D341Med (cell line): ENCODE measurements at places on chromosomes 11 and 22.

- no peak for DNase-seq
Observed at GRCh38 chr11:76337923-76338322, 43.0 kb downstream of the THAP12 start.

DNA sequence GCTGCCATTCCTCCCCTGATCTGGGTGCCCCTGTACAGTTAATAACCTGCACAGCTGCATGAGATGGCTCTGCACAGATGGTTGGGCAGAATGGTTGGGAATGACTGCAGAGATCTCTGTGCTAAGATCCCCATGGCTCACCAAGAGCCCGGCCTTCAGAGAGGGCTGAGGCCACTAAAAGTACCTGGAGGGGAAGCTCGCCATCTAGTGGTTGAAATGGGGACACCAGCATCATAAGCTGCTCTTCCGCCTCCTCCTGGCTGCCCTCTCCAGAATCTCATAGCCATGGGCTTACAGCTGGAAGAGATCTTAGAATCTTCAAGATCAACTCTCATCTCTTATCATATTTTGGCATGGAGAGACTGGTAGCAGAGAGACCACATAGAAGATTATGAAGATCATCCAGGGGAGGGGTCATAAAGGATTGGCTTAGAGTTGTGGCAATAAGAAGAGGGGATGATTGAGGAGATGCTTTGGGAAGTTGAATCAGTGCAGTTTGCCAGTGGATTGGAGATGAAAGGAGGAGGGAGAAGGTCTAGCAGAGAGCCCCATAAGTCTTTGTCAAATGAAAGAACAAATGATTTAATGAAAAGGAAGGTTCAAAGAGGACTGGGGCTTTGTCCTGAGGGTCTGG, 22.0 kb upstream of the TLCD5 start:
- DNase-seq = peak; percentile 85

- no peak for DNase-seq
Observed at GRCh38 chr11:70303070-70303469, 32.6 kb downstream of the PPFIA1 start.

DNA sequence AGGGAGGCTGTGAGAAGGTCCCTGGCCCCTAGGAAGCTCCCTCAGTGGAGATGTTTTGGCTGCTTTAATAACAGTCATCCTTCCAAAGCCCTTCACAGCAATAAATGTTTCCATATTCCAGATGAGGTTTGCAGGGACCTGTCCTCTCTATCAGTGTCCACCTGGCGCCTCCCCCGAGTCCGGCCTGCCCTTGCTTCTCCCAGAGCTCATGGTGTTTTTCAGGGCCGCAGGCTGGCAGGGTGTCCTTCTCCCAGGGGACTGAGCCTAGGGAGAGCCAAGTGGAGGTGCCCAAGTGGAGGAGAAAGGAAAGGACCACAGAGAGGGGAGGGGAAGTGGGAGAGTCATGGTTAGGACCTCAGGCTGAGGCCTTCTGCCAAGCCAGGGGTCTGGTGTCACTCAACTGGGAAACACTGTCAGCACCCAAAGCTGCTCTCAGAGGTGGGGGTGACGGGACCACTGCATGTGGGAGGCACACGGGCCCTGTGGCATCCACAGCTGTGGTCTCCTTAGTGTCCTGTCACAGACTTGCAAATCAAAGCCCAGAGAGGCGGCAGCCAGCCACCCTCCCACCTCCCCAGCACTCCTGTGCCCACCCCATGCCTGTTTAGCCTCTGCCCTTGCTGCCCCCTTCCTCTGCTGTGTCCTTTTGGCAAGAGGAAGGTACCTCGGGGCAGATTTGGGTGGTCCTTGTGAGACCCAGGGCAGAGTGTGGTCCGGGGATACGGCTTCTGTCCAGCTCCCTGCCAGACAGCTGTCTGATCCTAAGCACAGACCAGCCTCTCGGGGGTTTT, 6.4 kb downstream of the DERL3 start:
- DNase-seq = no peak

DNA sequence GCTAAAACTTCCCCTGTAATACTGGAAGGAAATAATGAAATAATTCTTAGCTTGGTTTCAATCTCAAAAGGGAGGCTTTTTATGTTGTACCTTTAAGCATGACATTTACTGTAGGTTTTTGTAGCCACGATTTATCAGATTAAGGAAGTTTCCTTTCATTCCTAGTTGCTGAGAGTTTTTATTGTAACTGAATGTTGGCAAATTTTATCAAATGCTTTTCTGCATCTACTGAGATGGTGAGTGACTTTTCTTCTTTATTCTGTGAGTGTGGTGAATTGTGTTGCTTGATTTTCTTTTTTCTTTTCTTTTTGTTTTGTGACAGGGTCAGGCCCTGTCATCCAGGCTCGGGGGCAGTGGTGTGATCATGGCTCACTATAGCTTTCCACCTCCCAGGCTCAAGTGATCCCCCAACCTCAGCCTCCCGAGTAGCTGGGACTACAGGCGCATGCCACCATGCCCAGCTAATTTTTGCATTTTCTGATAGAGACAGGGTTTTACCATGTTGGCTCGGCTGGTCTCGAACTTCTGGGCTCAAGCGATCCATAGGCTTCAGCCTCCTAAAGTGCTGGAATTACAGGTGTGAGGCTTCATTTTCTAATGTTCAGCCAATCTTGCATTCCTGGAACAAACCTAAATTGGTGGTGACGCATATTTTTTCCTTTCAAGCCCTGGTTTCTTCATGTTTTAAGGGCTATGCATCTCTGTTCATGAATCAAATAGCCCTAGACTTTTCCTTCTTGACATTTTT, 26.2 kb downstream of the SUSD2 start:
- DNase-seq = no peak

DNA sequence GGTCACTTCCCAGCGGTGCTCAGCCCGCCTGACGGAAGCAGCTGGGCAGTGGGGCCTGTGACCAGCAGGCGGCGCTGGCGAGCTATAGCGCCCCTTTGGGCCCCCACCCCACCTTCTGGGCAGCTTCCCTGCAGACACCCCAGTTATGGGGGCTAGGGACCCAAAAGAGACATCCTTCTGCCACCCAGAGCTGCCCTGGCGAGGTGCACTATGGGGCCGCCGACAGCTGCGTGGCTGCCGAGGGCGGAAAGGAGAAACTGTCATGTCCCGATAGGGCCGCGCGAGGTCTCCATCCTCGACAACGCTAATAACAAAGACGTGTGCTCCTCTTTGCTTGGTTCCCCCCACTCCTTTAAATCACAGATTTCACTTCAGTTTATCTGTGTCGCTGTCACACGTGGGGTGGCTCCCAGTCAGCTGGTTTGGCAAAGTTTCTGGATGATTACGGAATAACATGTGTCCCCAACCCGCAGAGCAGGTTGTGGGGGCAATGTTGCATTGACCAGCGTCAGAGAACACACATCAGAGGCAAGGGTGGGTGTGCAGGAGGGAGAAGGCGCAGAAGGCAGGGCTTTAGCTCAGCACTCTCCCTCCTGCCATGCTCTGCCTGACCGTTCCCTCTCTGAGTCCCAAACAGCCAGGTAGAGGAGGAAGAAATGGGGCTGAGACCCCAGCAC, 673 bp upstream of the MYO7A start:
- peak; percentile 87 for DNase-seq

DNA sequence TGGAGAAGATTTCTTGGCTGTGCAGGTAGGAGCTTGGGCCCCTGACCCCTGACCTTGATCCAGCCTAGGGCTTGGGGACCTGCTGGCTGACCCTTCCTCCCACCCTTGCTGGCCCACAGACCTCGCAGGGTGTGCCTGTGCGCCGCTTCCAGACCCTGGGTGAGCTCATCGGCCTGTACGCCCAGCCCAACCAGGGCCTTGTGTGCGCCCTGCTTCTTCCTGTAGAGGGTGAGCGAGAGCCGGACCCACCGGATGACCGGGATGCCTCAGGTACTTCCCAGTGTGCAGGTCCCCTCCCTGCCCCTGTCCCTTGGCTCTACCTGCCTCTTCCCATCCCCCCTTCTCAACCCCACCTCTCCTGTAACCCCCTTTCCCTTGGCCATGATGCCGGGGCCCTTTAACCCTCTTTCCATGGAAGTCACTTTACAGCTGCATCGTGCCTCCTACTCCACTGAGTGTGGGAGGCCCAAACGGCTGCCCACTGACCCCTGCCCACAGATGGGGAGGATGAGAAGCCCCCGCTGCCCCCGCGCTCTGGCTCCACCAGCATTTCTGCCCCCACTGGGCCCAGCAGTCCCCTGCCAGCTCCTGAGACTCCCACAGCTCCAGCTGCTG, 3.8 kb downstream of the INPPL1 start:
- DNase-seq = peak; percentile 43

DNA sequence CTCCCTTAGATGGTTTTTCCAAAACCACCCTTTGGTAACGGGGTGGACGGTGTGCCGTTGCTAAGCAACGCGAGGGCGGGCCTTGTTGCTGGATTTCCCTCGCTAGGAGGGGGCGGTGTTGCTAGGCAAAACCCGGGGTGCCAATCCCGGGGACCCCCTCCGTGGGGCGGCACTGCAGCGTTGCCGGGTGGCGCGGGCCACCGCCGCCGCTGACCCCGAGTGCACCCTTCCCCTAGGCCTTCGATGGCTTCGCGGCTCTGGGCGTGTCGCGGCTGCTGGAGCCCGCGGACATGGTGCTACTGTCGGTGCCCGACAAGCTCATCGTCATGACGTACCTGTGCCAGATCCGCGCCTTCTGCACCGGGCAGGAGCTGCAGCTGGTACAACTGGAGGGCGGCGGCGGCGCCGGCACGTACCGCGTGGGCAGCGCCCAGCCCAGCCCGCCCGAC, 8.9 kb downstream of the EHBP1L1 start:
- DNase-seq = no peak

DNA sequence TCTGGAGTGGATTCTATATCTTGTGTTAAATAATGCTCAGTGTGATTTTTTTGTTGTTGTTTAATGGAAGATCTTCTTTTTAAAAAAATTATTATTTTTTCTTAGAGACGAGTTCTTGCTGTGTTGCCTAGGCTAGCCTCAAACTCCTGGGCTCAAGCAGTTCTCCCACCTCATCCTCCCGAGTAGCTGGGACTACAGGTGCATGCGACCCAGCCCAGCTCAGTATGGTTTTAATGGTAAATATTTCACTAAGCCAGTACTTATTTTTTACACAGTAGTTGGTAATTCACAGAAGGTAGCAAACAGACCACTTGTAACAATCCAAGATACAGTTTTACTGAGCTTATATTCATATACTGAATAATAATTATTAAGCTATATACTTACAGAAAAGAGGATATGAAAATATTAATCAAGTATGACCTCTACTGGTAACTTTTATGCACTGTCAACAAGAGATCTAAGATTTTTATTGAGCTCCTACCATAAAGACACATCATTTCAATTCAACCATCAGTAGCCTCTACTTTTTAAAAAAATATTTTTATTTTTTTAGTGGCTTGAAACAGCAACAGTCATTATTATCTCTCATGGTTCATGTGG, 6.1 kb upstream of the CD59 start:
- no peak for DNase-seq

- no peak for DNase-seq
Observed at GRCh38 chr11:111557425-111558111, 17.0 kb downstream of the LAYN start.

DNA sequence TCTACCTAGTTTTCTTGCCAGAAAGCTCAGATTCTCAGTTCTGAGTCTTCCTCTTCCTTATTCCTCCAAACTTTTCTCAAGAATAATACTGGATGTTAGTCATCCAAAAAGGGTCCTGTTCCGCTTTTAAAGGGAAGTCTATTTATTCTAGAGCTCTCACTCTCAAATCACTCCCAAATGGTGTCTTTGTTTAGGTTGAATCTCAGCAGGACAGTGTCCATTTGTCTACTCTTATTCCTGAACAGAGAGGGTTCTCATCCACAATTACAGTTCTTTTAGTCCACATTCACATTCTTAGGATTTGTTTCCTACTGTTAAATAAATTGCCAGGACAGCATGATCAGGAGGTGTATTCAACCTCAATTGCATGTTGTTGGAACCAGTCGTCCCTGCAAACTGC, 61.3 kb downstream of the MUC15 start:
- no peak for DNase-seq

DNA sequence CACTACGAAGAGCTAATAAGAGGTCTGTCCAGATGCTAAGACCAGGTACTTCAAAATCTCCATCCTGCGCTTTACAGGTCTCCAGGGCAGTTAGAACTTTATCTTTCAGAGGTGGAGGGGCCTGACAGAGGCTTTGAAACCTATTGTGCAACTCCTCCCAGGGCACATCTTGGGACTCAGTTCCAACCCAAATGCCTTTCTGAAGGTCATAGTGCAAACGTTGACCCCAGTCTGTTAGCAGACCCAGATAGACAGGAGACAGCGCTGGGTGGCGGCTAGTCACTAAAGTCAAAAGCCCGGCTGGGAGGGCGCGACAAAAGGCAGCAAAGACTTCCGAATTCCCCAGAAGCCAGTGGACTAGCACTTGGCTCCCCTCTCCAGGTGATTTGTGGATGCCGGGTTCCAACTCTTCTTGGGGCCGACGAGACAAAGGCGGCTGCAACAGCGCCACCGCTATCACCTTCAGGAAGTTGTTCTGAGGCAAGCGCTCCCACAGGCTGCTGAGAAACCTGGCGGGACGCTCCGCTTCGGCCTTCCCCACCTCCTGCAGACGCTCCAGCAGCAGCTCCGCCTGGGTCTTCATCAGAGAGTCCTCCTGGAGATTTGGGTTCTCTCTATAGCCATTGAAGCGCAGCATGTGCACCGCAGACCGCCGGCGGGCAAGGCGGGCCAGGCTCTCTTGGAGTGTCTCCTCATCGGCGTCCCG, 728 bp downstream of the FANCF start:
- peak; percentile 71 for DNase-seq

GRCh38 chr11:116771935-116772334, 852 bp downstream of the BUD13 start:
- DNase-seq = no peak

GRCh38 chr11:87437844-87438223, 400.1 kb downstream of the TMEM135 start:
- DNase-seq = no peak

DNA sequence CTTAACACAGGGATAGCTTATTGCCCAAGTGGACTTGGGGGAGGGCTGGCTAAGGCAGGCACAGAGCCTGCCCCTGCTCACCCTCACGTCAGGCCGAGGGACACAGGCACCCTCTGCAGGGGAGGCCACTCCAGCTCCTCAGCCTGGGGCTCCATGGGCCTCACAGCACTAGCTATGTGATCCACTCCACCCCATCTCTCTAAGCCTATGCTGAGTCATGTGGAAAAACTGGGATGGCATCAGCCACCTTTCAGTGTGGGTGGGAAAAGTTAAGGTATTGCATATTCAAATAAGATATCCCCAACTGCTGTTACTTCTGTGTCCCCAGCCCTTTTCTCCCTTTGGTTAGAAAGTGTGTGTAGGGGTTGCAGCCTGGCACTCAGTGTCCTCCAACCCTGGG, 22.3 kb downstream of the RANGAP1 start:
- peak; percentile 27 for DNase-seq

DNA sequence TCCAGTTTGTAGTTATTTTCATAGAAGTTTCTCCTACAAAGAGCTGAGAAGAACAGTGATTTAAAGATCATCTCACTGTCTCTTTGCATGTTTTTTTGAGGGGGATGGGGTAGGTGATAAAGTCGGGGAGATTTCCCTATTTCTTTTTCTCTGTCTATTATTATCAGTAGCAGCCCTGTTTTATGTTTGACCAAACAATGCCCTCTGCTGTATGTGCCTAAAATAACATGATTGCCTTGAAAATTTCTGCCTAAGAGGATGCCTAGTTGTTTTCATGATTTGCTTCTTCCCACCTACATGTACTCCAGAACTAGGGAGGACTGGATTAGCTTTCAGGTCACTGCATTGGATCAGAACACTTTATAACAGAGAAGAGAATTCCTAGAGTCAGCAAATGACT, 1330.2 kb downstream of the LRRC4C start:
- DNase-seq = peak; percentile 11
